Retinal pigment epithelial cell (primary cell): ENCODE measurements at places on chromosomes 1 and 21.

DNA sequence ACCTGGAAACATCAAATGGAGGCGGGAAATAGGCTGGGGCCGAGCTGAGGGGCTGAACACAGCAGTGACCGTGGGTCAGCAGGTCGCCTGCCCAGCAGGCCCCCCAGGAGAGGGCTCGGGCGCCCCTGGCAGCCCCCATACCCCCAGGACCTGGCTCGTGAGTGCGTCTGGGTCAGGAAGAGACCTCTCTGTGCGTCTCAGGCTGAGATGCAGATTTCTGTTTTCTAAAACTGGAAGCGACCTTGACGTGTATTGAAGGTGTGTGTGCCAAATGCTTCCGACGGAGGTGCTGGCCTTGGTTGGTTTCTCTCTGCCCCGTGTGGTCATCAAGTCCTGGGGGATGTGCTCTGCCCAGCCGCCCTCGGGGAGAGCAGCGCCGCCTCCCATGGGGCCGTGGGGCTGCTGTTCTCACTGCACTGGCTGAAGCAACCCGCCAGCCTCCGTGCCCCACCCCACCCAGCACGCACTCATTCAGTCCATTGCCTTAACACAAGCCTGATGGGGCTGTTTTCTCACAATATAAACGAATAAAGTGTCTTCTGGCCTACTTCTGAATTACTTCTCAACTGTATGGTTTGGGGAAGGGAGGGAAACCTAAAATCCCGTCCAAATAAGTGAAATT lies 7.4 kb downstream of the PEX10 start:
- no peak for DNase-seq

DNA sequence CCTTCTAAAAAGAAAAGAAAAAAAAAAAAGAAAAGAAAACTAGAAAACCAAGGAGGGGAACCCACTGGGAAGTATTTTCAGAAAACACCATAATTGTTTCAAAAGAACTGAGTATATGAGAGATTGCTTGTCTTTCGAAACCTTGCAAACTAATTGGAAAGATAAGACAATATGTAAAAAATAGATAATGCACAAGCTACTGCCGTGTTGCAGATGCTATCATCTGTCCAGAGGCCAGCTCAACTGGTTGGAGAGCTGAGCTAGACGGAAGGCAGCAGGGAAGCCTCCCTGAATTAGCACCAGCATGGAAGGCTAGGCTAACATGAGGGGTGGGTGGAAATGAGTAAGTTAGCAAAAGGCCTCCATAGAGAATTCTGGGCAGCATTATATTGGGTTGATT lies 16.2 kb upstream of the CACHD1 start:
- no peak for DNase-seq

GRCh38 chr1:202951437-202951836 lies 6.7 kb downstream of the ADIPOR1 start:
- no peak for DNase-seq

- DNase-seq: no peak
Measured at GRCh38 chr21:18630446-18630845, 226.9 kb upstream of the TMPRSS15 start.

GRCh38 chr1:54237586-54237985 lies 37.6 kb downstream of the MRPL37 start:
- no peak for DNase-seq

- DNase-seq: no peak
Measured at GRCh38 chr1:228851193-228851592, 115.9 kb downstream of the RHOU start.
